ENCODE measurements at places on chromosomes 5 and 9.
A peak's percentile ranks its signal among the peaks of the same experiment; 100 is the strongest.

DNA sequence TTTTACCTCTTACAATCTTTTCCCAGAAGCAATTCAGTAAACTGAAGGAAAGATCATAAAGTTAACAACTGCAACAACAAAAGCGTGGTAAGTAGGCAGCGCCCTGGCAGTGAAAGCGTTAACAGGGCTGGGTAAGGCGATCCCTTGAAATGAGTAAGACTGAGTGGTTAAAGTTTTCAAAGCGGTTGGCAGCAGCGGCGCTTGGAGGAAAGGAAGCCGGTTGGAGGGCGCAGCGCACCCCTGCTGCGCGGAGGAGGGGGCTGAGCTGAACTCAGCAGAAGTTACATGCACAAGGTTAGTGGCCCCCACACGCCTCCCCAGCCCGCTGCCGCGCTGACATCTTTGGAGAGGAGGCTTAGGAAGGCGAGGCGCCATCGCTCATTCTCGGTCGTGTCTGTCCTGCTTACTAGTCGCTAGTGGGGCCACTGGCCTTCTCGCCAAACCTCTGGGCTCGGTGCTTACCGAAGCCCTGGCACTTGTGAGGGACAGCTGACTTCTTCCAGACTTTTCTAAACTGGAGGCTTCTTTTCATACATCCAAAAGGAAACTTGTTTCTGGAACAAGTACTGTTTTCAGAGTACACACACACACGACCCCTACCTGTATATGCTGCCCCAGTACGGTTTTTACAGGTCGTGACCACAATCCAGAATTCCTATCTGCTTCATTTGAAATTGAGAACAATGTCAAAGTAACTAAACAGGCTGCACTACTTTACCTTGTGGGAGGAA lies at the start of gene SH3RF2:
TSS of gene SH3RF2 (plus strand) at position 178 of the 731 bp plus-strand sequence. CDS start 1,351 bp downstream, outside the sequence.
- DNase-seq = no peak

DNA sequence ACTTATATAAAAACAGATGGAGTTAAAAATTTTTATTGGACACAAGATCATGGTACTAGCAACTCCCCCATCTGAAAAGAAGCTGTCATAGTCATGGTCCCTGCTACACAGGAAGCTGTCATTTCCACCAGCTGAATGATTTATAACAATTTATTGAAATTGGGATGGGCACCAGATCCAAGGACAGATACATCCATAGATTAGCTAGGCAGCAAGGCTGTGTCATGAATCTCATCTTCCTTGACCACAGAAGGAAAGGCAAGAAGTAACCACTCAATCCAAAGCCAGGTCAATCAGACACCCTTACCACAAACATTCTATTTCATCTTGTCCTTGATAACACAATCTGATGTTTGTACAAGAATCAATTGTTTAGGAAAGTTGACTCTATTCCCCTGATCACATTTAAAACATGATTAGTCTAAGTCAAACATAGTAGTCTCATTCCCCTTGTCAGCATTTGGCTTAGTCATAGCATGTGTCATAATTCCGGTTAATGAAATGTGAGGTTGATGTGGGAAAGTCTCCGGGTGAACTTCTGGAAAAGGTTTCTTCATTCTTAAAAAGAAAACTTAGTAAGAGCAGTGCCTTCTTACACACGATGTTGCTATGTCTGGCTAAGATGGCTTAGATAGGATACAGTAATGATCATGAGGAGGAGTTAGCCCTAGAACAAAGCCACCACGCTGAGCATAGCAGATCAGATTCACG lies 462.6 kb upstream of the PAPPA start:
- no peak for DNase-seq

DNA sequence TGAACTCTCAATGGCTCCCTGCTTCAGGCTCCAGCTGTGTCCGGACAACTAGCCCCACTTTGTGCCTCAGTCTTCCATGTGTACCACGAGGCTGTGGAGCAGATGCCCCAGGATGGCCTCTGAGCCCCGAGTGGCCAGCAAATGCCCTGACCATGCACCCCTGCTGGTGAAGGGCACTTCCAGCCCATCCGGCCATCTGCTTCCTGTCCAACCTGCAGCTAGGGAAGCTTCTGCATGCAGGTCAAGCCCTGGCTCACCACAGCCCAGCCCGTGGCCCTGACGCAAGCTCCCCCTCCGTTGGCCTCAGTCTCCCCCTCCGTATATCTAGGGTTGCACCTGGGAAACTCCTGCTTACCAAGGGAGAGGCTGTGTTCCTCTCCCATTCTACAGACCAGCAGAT lies 4.8 kb downstream of the NINJ1 start:
- no peak for DNase-seq

GRCh38 chr9:37030611-37030939 lies 3.5 kb downstream of the PAX5 start:
- no peak for DNase-seq

DNA sequence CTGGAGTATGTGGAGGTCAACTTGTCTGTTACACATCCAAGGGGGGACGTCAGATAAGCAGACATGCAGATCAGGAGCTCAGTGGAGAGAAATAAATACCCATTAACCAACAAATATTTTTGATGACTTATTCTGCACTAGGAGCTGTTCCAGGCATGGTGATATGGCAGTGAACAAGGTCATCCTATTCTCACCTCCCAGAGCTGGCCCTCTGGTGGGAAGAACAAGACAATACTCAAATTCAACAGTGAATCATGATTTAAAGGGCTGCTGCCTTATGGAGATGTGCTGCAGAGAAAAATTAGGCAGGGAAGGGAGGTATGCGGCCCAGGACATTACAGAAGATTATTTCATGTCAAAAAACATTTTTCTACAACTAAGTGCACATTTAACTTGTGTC lies 36.5 kb downstream of the SYK start:
- DNase-seq = no peak

- no peak for DNase-seq
Observed at GRCh38 chr5:25150819-25151218, 506.0 kb upstream of the CDH10 start.

DNA sequence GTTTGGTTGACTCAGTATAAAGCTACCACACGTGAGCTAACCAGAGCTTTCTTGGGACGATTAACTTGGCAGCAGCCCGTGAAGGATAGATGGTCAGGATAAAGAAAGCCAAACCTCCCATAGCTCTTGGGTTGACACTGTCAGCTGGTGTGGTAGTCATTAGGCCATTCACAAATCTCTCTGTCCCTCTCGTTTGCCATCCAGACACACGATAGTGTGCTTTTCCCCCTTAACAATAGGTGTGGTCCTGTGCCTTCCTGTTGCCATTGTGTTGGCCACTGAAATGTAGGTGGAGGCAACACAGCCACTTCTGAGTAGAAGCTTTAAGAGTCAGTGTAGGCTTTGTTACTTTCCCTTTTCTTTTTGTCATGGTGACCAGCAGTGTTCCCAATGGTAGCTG lies 11.7 kb downstream of the OR13J1 start:
- DNase-seq = no peak

DNA sequence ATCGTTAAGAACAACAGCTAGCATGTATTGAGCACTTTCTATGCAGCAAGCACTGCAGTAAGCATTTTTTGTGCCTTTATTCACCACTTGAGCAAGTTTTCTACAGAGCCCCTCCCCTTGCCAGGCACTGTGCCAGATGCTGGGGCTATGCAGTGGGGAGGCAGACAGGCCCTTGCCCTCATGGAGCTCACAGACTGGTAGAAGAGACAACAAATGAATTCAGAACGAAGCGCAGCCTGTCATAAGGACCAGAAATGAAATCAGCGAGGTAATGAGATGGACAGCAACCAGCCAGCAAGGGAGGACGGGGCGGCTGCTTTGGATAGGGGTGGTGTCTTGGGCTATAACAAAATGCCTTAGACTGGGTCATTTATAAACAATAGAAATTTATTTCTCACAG lies 68.8 kb downstream of the C9orf50 start:
- no peak for DNase-seq

GRCh38 chr5:112467485-112467884 lies 48.4 kb upstream of the EPB41L4A start:
- DNase-seq = no peak

- no peak for DNase-seq
Observed at GRCh38 chr5:94908889-94909480, 290.5 kb downstream of the SLF1 start.

DNA sequence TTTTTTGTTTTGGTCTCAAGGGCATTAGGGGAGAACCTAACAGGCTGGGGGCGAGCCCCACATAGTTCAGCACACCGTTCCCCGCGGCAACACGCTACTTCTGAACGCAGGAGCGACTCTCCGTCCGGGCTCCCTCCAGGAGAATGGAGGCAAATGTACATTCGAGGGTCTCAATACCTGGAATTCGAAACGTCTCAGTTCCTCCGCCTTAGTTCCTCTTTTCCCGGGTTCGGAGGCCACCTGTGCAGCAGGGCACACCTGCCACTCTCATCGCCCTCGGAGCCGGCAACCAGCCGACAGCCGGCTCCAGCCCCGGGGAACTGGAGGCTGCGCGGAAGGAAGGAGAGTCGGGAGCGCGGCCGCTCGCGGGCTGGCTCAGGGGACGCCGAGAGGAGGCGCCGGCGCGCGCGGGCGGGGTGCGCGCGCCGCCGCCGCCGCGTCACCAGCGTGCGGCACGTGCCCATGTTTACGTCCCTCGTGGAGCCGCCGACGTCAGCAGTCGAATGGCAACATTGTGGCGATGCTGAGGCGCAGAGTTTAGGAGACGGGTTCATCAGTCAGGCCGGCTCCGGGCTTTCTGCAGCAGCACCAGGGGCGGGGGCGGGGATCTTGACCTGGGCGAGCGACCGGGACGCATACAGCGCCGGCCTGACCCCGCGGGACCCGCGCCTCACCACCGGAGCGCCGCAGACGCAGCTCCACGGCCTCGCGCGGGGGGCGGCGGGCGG lies at the start of gene JMY:
TSS of gene JMY (plus strand) at position 498 of the 728 bp plus-strand sequence. CDS start 520 bp downstream, outside the sequence.
- DNase-seq = peak; percentile 78

DNA sequence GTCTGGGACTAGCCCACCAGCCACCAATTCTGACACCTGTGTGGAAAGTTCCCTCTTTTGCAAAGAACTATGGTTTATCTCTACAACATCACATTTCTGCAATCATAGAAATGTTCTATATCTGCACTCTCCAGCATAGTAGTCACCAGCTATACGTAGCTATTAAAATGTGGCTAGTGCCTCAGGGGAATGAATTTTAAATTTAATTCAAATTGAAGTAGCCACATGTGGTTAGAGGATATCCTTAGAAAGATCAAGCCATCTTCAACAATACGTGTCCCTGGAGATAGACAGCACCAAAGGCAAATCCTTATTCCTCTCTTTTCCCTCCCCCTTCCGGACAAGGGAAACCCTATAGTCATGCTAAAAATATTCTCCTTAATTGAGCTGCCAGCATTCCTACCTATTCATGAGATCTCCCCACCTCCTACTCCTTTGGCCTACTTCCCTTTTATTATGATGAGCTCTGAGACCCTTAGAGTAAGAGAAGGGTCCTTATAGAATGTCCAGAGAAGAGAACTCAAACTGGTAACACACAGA lies 11.1 kb downstream of the LCP2 start:
- DNase-seq = no peak

DNA sequence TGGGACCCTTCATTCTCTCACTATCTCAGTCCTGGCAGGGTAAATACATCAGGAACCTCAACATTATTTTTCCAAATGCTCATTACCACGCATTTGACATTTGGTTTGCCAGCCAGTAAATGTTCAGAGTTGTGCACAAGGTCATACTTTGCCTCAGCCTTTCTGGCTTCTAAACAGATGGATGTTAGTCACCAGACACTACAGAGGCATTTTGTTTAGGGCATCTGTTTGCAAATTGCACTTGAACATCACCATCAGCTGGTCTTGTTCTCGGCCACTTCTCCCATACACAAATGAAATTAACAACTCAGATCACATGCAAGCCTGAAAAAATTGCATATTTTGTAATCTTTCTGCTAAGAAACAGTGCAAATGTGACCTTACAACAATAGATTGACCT lies 75.0 kb upstream of the SLC1A1 start:
- no peak for DNase-seq

GRCh38 chr5:135150767-135151166 lies 116.7 kb upstream of the PITX1 start:
- no peak for DNase-seq

DNA sequence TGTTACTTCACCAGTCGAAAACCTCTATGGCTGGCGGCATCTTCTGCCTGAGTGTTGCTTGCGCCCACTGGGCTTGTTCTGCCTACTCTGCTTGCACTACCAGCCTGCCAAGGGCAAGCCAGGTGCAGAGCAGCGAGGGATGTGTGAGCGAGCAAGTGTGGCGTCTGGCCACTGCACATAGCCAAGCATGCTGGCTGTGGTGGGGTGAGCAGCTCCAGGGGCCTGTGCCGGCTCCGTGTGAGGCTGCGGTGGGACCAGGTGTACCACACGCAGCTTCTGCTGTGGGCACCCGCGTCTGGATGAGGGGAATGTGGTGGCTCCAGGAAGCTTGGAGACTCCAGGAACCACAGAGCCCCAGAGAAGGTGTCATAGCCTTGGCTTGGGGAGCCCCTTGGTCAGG lies 51.4 kb downstream of the GTF3C4 start:
- no peak for DNase-seq

DNA sequence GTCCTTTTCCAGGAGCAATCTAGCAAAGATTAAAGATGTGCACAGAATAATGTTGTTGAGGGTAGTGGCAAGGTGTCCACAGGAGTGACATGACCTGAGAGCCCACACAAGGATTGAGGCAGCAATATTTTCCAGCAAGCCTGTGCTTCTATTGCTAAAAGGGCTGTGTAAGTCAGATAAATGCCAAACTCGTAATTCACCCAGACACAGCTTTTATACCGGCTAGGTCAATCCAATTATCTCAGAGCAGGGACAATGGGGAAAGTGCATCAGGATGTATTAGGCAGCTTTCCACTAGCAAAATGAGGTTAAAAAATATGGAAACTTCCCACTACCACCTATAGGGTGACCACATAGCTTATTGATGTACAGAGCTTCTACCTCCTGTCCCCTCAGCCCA lies 34.8 kb upstream of the RAB3C start:
- no peak for DNase-seq

GRCh38 chr9:35776018-35776417 lies 15.4 kb upstream of the NPR2 start:
- no peak for DNase-seq

DNA sequence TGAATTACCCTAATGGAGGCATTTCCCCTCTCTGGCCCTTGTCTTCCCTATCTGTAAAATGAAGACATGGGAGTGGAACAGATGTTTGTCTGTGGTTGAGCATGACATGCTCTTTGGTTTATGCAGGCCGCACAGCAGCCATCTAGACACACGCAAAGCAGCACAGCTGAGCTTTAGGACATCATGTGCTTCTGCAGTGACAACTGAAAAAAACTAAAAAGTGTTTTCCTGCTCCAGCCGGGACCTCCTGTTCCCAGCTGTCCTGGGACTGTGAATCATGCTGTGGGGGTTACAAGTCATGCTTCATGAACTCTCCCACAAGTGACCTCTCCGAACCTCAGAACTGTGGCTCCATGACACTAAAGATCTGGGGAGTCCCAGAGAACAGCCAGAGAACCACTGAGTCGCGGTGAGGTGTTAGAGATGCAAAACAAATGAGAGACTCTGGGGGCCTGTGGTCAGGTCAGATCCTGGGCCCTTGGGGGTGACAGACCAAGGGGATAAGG lies 1.7 kb downstream of the SMIM3 start:
- DNase-seq = no peak

GRCh38 chr9:36457836-36458429 lies 57.9 kb upstream of the RNF38 start:
- DNase-seq = no peak
